ENCODE measurements at places on chromosomes 4 and X.
A peak's percentile ranks its signal among the peaks of the same experiment; 100 is the strongest.

GRCh38 chrX:11941571-11941970 is 183.5 kb downstream of the MSL3 start:
- no peak for DNase-seq

DNA sequence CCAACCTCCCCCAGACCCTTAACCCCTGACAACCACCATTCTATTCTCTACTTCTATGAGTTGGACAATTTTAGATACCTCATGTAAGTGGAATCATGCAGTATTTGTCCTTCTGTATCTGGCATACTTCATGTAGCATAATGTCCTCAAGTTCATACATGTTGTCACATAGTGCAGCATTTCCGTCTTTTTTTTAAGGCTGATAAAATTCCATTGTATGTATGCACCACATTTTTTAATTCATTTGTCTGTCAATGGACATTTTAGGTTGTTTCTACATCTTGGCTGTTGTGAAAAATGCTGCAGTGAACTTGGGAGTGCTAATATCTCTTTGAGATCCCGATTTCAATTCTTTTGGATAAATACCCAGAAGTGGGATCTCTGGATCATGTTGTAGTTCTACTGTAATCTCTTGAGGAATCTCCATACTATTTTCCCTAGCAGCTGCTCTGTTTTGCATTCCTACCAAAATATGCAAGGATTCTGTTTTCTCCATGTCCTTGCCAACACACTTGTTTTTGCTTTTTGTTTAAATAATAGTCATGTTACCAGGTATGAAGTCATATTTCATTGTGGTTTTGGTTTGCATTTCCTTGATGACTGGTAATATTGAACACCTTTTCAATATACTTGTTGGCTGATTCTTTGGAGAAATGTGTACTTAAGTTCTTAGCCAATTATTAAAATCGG is 48.8 kb upstream of the ADAD1 start:
- no peak for DNase-seq

- no peak for DNase-seq
Measured at GRCh38 chrX:43333543-43333942, 322.6 kb upstream of the MAOA start.

DNA sequence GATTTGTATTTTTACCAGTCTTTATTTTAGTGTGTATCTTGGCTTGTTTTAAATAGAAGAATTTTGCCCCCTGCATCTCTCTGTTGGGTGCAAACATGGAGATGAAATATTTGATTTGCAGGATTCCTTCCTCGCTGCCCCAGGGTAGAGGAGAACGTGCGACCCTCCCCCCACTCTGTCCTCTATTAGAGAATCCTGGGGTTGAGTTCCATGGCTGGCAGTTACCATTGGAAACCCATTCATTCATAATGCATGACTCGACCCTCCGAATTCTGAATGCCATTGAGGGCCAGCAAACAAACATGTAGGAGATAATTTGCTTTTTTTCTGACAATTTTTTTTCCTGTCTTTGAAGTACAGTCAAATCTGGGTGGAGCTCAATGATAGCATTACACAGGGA is 53.7 kb downstream of the TRIM2 start:
- no peak for DNase-seq

GRCh38 chrX:21838937-21839333 is 482 bp upstream of the MBTPS2 start:
- no peak for DNase-seq

DNA sequence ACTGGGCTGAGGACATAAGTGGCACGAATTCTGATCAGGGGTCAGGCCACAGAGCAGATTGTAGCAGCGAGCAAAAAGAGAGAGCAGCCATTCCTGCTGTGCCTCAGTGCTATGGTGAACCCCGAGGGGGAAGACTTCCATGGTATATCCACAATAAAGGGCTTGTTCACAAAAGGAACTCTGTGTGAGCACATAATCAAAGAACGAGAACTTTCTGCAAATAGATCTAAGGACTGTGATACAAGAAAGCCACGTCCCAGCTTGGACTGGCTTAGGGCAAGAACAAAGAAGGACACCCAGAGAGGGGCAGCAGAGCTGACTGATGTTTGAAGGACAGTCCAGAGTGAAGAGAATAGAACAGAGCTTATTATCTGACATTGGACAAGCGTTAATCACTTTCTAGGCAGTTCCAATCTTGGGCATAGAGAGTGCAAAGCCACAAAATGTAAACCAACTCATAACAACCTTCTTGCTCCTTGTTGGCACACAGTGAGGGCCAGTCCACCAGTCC is 24.0 kb downstream of the PPEF2 start:
- DNase-seq: no peak

- DNase-seq: no peak
Measured at GRCh38 chrX:142446349-142446748, 241.3 kb upstream of the MAGEC2 start.

GRCh38 chr4:156476359-156476758 is 495.2 kb downstream of the PDGFC start:
- DNase-seq: no peak

- DNase-seq: no peak
Measured at GRCh38 chr4:158444621-158445020, 77.1 kb upstream of the RXFP1 start.

GRCh38 chrX:29952016-29952415 is 263.3 kb upstream of the MAGEB2 start:
- no peak for DNase-seq

DNA sequence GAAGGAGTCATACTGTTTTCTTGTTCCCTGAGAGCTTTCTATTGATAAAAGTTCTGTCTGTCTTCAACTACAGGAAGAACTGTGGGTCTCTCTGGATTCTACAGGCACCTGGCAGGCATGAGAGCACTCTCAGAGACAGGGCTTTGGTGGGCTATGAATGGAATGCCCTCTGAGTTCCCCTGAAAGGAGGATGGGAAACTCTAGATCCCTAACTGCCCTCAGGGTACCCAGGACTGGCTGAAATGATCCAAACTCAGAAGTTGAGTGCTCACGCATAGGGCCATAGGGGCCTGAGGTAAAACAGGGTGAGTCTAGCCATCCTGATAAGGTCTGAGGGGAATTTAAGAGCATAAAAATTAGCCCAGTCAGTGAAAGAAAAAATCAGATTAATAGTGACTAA is 59.0 kb upstream of the SCRG1 start:
- DNase-seq: no peak

GRCh38 chrX:39470588-39471407 is 627.0 kb downstream of the BCOR start:
- no peak for DNase-seq

DNA sequence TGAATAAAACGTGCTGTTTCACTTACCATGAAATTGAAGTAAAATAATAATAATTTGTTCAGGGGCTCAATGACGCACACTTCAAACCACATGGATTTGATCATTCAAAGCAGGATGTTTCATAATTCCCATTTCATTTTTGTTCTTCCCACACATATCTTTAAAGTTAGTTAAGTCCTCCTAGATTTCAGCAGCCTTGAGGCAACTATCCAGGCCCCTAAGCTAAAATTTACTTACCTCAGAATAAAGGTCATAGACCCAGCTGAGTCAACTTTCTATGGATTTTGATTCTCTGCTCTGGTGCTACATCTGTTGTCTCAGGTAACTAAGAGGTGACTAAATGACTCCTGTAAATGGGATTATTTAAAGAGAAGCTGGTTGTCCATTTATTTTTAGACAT is 25.0 kb downstream of the GPR174 start:
- DNase-seq: no peak

DNA sequence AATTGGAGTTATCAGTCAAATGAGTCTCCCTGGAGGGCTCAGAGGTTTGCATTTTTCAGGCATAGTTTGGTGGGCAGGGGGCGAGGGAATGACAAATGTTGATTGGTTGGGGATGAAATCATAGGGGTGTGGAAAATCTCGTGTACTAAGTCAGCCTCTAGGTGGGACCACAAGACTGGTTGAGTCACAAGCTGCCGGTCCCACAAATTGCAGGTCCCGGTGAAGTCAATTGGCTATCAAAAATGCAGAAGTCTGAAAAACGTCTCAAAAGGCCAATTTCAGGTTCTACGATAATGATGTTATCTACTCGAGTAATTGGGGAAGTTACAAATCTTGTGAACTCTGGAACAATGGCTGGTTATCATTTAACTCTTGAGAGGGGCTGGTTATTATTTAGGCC is 98.8 kb upstream of the DHX15 start:
- DNase-seq: no peak

GRCh38 chr4:24001486-24002329 is 111.9 kb upstream of the PPARGC1A start:
- DNase-seq: no peak

DNA sequence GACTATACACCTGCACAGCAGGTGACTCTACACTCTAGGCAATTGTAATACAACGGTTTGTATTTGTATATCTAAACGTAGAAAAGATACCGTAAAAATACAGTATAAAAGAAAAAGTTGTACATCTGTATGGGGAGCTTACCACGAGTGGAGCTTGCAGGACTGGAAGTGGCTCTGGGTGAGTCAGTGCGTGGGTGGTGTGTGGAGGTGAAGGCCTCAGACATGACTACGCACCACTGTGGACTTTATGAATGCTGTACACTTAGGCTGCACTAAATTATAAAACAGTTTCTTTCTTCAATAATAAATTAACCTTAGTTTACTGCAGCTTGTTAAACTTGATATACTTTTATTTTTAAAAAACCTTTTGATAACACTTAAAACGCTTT is 85.0 kb upstream of the FAT1 start:
- DNase-seq: no peak

DNA sequence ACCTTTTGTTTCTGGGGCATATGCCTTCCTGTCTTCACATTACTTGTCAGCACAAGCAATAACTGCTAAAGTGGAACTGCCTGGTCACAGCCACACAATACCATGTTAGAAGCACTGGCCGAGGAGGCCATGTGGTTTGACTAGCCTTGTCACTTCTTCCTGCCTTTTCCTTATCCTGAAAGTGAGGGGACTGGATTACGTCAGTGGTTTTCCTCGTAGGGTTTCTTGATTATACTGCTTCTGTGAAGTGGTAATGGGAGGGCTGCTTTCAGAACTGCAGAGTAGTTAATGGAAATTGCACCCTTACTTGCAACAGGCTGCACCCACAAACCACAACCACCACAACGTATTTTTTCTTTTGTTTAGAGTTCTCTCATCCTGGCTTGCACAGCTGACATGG is 26.6 kb downstream of the ZRSR2 start:
- peak; percentile 39 for DNase-seq

GRCh38 chr4:156401371-156401770 is 447.7 kb upstream of the CTSO start:
- DNase-seq: no peak

- no peak for DNase-seq
Measured at GRCh38 chr4:138242834-138243156, 646 bp upstream of the SLC7A11 start.

Measured in activated T-helper 1 cell treated with anti-CD3 and anti-CD28 coated beads, Interleukin-12 subunit alpha, Interleukin-12 subunit beta, Interleukin-2, Interleukin-4 antibody, amounts not matched to agents 30 ng/mL and 10 ng/mL and 1 ng/mL, durations not matched to agents 14 hours and 24 hours and 36 hours (primary cell).